ENCODE measurements at places on chromosomes 12 and 14.

- DNase-seq, result peak; percentile 28
Observed at GRCh38 chr14:106665814-106666213, 1139.4 kb downstream of the TMEM121 start.

GRCh38 chr14:30375296-30375892 is 183.6 kb upstream of the G2E3 start:
- peak; percentile 57 for DNase-seq

DNA sequence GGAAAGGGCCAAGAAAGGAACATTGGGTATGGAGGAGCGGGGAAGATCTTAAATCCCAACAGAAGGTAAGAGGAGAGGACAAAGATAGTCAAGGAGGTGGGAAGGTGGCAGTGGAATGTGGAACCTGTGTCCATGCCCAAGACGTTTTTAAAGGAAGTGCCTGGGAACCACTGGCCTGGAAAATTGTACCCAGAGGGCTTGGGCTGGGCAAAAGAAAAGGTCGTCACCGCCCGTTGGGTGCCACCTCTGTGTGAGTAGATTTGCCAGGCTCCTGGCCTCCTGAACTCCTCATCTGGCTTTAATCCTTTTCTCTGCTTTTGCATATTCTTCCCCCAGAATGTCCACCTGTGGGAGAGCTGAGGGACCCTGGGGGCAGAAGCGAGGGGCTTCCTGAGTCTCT is 32.6 kb downstream of the JDP2 start:
- DNase-seq, result no peak

DNA sequence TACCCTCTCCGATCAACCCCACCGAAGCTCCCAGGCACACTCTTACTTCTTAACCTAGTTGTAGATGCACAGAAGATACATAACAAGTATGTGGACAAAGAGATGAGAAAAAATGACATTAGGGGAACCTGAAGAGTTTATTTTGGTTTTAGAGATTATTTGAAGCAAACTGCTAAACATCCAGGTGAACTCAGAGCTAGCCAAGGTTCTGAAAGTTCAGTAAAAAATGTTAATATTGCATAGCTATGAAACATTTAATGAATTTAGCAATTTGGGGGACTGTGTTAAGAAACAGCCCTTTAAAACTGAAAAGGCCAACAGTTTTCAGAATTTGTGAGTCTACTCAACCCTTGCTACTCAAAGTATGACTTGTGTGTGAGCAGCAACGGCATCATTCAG is 174.4 kb downstream of the NAV3 start:
- no peak for DNase-seq

GRCh38 chr14:85534458-85535293 is 4.7 kb downstream of the FLRT2 start:
- no peak for DNase-seq

GRCh38 chr12:50647479-50647878 is 116.4 kb upstream of the ATF1 start:
- DNase-seq, result no peak

DNA sequence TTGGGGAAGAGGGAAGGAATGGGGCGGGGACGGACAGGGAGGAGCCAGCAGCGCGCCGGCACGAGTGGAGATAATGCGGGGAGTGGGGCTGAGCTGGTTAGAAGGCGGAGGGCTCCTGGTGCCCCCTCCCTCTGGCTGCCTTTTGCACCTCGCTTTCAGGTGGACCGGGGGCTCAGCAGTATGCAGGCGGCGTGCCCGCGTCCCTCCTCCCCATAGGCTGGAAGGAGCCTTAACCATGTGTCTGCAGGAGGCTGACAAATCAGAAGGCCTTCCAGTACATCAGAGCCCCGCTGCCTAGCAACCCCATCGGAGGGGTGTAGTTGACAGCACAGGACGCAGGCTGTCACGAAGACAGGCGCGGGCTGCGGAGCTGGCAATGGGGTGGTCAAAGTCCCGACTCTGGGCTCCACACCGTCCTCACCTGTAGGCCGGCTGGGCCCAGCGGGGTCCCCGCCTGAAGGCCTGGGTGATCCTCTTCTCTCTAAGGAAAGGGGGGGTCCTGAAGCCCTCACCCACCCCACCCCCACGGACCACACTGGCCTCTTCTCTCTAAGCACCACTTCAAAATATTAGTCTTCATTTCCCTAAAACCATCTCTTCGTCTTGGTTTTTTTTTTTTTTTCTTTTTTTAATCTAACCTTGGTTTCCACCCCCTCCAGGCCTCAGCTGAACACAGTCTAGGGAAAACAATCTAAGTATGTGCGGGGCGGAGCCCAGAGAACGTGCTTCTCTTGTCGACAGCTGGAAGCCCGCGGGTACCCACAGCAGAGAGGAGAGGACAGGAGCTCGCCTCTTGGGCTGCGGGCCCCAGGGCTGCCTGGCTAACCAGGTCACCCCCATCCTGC is 44.5 kb downstream of the KDM2B start:
- peak; percentile 38 for DNase-seq

- no peak for DNase-seq
Observed at GRCh38 chr14:58738876-58739275, 101.1 kb downstream of the DACT1 start.

DNA sequence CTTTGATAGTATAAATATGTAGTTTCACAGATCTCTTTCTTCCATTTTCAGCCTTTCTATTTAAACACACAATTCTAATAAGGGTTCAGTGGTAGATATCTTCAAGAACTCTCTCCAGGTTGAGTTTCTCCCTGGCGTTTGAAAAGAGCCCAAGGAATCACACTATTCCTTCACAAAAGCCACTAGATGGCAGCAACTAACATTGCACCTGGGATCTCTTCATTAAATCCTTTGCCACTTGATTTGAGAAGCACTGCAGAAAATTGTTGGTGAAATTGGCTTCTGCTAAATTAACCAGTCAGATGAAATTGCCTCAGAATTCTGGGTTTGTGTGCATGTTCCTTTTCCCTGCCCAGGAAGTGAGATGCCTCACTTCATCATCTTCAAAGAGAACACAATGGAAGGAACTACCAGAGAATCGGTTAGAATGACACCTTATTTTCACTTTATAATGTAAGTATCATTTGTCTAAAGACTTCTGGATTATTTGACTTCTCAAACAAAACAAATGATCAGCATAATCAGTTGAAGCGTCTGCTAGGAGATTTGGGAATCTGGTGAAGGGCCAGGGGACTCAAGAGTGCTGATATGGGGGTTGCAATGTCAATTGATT is 6.8 kb downstream of the CCDC198 start:
- no peak for DNase-seq

DNA sequence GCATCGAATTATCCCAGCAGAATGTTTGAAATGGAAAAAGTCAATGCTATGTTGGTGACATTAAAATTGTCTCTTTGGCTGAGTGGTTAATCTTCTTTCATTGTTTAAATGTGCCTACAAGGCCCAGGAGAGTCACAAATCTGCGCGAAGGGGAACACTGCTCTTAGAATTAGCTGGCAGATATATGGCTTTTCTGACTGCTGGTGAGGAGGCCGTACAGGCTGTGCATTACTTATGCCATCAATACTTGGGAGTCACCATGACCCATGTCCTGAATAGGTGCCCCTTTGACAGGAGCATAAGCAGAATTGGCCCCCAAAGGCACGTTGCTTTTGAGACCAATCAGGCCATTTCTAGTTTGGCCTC is 521.5 kb downstream of the FUT8 start:
- DNase-seq, result no peak

DNA sequence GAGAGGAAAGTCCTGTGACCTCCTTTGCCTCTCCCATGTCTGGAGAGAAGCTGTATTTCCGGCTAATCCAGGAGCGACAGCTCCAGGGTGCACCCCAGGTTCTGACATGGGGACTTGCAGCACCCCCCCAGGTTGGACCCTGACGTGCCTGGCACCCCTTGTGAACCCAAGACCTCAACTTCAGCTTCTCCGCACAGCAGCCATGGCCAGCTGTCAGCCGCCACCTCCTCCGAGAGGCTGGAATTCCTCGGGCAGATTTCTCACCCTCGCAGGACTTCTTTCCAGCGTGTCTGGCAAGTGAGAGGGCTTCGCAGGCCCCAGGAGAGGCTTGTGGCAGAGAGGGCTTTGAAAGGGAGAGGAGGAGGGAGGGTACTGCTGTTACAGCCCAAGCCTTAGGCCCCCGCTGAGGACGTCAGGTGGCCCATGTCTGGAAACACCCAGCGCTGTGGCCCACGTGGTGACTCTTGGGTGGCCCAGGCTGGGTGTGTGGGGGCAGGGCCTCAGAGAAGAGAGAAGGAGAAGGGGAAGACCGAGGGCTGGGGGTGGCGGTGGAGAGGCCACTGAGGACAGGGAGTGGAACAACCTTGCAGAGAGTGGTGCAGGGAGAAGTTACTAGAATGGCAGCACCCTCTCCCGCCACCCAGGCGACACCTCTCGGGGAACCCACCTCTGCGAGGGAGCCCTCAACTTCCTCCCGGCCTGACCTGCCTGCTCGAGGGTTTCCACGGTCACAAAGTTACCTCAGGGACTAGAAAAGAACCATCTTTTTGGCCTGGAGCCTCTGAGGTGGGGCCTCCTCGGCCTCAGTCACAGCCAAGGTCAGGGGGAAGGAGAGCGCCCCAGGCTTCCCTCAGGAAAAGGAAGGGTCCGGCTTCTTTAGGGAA is 11.7 kb upstream of the RPS6KL1 start:
- no peak for DNase-seq

DNA sequence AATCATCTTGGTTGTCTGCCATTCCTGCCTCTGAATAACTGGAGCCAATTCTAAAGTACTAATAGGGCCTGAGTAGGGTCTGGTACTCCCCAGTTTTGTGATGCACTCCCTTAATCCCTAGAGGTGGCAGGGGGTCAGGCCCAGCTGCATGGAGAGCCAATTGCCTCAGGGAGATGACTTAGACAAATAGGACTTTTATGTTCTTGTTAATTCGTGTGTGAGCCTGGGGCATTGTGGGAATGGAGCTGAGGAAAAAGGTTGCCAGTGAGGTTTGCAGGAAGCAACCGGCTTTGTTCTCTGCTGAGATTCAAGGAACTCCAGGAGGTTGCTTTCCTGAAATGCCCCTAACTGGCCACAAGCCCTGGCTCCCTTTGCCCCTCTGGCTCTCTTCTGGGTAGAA is 6.8 kb upstream of the DCD start:
- no peak for DNase-seq

GRCh38 chr14:54782751-54783659 is 119.6 kb downstream of the GCH1 start:
- no peak for DNase-seq

GRCh38 chr14:50363714-50364111 is 33.0 kb downstream of the CDKL1 start:
- DNase-seq, result peak; percentile 11

Measured in stimulated activated CD4-positive, alpha-beta T cell treated with anti-CD3 and anti-CD28 coated beads, Interleukin-2, amount 100 ng/mL, for 48 hours (primary cell).